ENCODE measurements at places on chromosomes 5 and 9.

DNA sequence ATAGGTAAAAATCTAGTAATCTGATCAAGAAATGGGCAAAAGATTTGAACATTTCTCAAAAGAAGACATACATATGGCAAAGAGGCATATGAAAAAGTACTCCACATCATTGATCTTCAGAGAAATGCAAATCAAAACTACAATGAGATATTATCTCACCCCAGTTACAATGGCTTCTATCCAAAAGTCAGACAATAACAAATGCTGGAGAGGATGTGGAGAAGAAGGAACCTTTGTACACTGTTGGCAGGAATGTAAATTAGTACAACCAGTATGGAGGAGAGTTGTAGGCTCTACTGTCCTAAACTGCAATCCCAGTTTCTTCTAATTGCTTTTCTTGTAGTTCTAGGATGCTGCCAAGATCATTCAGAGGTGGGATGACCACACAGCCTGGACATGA lies 193.5 kb upstream of the RFX3 start:
- no peak for DNase-seq

DNA sequence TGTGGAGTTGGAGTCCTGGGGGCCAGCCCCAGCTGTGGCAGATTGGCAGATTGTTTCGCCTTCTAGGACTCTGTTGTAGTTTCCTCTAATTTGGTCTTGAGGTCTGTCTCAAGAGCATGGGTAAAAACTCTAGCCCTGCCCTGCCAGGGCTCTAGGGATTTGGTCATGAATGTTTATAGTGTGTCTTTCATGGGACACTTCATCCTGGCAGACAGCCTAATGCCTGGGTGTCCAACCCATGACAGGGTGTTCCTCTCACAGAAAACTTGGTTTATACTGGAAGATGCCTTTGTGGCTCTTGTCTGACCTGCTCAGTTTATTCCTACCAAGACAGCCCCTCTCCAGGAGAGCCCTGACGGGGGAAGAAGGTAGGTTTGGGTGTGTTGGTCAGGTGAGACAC lies 45.5 kb downstream of the GALNT12 start:
- DNase-seq = no peak

- DNase-seq = no peak
These were observed 8.6 kb downstream of the HAVCR2 start for GRCh38 chr5:157100140-157100679.

DNA sequence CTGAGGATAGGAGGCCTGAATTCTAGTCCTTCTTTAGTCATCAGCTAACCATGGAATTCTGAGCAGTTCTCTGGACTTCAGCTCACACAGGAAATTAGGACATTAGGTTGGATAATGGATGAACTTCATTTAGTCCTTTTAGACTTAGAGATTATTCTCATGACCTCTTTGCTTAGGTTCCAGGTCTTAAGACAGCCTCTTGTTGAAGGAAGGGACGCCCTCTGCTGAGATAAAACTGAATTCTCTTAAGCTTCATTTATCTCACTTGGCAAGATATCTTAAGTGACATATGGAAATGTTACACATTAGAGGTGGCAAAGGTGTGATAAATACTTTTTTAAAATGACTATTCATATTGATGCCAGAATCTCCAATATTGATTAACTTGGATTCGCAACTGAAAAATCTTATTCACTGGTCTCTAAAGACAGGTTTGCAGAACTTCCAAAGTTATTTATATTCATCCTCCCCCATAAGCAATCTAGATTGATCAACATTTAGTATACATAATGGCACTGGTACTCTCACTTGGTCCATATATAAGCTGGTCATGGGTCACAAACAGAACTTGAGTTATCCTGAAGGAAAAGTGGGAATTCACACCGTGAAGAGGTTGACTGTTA lies 16.9 kb upstream of the ZNF366 start:
- no peak for DNase-seq

DNA sequence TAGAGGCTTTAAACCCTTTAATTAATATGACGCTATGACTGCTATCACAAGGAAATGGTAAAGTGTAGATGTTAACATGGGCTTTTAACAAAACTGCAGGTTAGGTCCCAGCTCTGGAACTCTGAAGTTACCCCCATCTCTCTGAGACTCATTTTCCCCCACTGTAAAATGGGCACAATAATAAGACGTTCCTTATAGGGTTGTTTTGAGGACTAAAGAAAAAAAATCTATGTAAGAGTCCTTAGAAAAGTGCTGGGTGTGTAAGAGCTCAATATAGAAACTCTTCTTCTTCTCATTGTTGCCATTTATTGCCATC lies 45.8 kb upstream of the STK32A start:
- no peak for DNase-seq
